MG63 (cell line): ENCODE measurements at places on chromosomes 2 and 18. TPM values are rescaled to one million over a fixed set of nuclear protein-coding genes. Genes with fewer than 3 reads are reported as not detected.

Gene KCNJ13
- total RNA-seq, result not detected in 2 replicates

Gene CCDC141
- total RNA-seq, result not detected in 2 replicates

Gene POTEE
- 0.33 TPM in 1 of 2 replicates, not detected in the other for total RNA-seq

Gene ARL4C
- total RNA-seq, result 0.91 and 1.8 TPM in 2 replicates

Gene ANKRD29
- 10.3 and 12.3 TPM in 2 replicates for total RNA-seq

Gene GRHL1
- 0.46 TPM in 1 of 2 replicates, not detected in the other for total RNA-seq
